ENCODE measurements at places on chromosomes 7 and 10. TPM values are rescaled to one million over a fixed set of nuclear protein-coding genes. Genes with fewer than 3 reads are reported as not detected.
A peak's percentile ranks its signal among the peaks of the same experiment; 100 is the strongest.

DNA sequence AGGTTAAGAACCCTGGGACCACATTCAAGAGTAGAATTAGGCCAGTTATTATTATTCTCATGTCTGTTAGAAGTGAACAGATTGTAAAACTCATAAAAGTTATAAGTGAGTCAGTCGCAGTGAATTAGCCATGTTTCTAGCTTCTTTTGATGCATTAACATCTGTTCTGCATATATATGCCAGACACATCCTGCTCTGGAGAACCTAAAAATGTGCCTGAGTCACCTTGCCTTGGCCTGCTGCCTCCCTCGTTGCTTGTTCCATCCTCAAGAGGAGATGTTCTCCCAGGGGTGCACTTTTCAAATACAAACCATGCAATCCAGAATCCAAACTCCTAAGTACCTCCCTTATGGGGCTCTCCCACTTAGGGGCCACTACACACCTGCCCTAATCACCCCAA, 14.8 kb downstream of the TSPAN12 start:
- H3K4me3 ChIP-seq = no peak overlapping the region
- H3K27me3 ChIP-seq = no peaks in the 10 kb centered on the region
- H3K4me1 ChIP-seq = no peaks in the 10 kb centered on the region
- no peaks in the 10 kb centered on the region for H3K36me3 ChIP-seq

DNA sequence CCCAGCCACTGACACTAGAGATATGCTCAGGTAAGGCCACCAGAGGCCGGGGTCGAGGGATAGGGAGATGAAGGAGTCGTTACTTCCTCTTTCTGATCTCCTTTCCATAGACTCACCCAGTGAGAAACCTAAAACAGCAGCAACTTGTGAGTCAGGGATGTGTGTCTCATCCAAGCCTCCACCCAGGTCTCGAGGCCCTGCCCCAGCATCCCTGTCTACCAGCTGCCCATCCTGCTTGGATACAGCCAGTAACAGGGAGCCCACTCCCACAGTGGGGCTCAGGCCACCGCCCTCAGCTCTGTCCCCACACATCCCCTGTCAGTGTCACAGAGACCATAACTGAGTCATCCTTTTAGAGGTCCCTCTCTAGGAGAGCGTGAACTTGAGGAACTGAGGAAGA, 49.6 kb upstream of the CHST15 start:
- H3K27me3 ChIP-seq = no peaks in the 10 kb centered on the region
- DNase-seq = peak; percentile 32
- no peak overlapping the region for H3K4me3 ChIP-seq
- no peak overlapping the region for H3K27ac ChIP-seq
- H3K36me3 ChIP-seq = no peaks in the 10 kb centered on the region

DNA sequence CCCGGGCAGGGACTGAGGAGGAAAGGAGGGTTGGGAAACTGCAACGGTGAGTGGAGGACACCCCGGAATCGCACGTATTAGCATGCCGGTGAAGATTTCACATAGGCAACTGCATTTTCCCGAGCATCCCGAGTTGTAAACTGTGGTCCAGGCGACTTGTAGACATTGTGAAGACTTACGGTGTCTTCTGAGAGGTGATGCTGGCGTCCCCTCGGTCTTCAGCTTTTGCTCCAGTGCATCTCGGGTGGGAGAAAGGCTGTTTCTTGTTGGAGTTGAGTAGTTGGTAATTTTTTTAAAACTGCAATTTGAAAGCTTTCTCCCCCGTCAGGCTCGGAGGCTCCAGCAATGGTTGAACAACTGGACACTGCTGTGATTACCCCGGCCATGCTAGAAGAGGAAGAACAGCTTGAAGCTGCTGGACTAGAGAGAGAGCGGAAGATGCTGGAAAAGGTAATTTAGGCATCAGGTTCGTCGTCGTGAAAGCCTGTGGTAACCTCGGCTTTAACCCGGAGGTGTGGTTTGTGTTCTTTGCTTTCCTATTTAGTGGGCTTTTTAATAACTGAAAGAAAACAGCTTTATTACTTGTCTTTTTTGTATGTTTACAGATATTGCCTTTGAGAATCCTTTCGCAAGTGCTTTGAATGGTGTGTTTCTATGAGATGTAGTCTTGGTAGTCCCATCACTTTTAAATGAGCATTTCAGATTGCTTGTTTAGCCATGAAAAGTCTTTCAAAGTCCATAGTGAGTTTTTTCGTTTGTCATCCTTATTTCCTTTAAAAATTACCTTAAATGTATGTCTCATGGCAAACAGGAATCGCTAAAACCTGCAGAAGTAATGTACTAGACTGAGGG, 687 bp downstream of the HELLS start:
- peak overlapping the region; percentile 92 for H3K4me3 ChIP-seq
- H3K4me1 ChIP-seq = peaks cover 8% of the 10 kb centered on the region
- H3K36me3 ChIP-seq = no peaks in the 10 kb centered on the region
- no peaks in the 10 kb centered on the region for H3K27me3 ChIP-seq
- H3K27ac ChIP-seq = peak overlapping the region; percentile 32

- H3K27me3 ChIP-seq = no peaks in the 10 kb centered on the region
- no peaks in the 10 kb centered on the region for H3K36me3 ChIP-seq
- H3K27ac ChIP-seq = no peak overlapping the region
- no peaks in the 10 kb centered on the region for H3K4me1 ChIP-seq
- no peak overlapping the region for H3K4me3 ChIP-seq
- DNase-seq = no peak
Observed at GRCh38 chr7:72335561-72336381, 76.4 kb downstream of the CALN1 start.

DNA sequence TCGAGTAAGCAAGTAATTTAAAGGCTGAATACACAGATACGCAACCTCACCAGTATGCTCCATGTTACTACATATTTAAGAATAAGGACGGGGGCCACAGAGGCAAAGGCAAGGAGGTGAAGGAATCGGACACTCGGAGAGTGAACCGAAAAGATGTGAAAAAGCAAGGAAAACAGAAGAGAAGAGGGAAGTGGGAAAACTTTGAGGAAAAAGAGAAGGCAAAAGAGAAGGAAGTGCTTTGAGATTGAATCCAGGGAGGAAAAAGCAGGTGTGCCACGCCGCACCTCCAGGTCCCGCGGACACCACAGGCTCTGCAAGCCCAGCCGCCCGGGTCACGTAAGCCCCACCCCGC, 367 bp upstream of the AVL9 start:
- H3K36me3 ChIP-seq = 0 out of 2 replicates have a peak, but pooled peaks cover 5% of the 10 kb centered on the region
- H3K4me3 ChIP-seq = peak overlapping the region; percentile 85
- H3K4me1 ChIP-seq = peaks cover 12% of the 10 kb centered on the region
- no peak for DNase-seq

- no peaks in the 10 kb centered on the region for H3K4me1 ChIP-seq
- DNase-seq = no peak
- no peak overlapping the region for H3K4me3 ChIP-seq
- no peak overlapping the region for H3K27ac ChIP-seq
- no peaks in the 10 kb centered on the region for H3K36me3 ChIP-seq
Observed at GRCh38 chr10:11170993-11171851, 153.6 kb downstream of the CELF2 start.

DNA sequence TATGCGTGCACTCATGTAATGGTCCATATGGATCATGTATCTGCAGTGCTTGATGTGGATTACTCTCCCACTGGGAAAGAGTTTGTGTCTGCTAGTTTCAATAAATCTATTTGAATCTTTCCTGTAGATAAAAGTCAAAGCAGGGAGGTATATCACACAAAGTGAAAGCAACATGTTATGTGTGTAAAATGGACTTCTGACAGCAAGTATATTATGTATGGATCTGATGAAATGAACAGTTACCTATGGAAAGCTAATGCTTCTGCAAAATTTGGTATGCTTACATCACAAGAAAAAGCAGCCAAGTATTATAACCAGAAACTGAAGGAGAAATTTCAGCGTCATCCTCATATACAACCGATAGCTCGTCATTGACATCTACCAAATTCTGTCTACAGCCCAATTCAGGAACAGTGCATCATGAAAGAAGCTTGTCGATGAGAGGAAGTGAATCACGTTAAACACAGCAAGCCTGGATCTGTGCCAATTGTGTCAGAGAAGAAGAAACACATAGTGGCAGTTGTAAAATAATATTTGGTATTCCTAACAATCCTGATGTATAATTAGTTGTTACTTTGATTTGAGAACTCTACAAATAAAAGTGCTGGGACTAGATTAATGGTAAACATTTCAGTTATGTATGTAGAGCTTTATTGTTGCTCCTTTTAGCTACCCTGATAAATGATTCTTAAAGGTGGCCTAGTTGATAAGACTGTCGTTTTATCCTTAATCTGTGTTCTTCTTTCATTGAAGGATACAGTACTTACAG, 14.2 kb upstream of the SYPL1 start:
- no peak overlapping the region for H3K27ac ChIP-seq
- no peaks in the 10 kb centered on the region for H3K36me3 ChIP-seq
- H3K4me3 ChIP-seq = no peak overlapping the region
- peak; percentile 67 for DNase-seq
- no peaks in the 10 kb centered on the region for H3K27me3 ChIP-seq

- peaks cover 3% of the 10 kb centered on the region for H3K27me3 ChIP-seq
- H3K27ac ChIP-seq = no peak overlapping the region
- no peaks in the 10 kb centered on the region for H3K36me3 ChIP-seq
- no peaks in the 10 kb centered on the region for H3K4me1 ChIP-seq
- peak; percentile 34 for DNase-seq
Observed at GRCh38 chr7:39510864-39511354, 55.3 kb upstream of the YAE1 start.

GRCh38 chr7:141480953-141481352, 70.3 kb upstream of the AGK start:
- no peaks in the 10 kb centered on the region for H3K36me3 ChIP-seq
- no peak for DNase-seq
- no peaks in the 10 kb centered on the region for H3K27me3 ChIP-seq
- H3K4me3 ChIP-seq = no peak overlapping the region
- no peaks in the 10 kb centered on the region for H3K4me1 ChIP-seq

GRCh38 chr7:22005151-22005550, 59.5 kb upstream of the CDCA7L start:
- H3K4me3 ChIP-seq = no peak overlapping the region
- H3K4me1 ChIP-seq = peaks cover 6% of the 10 kb centered on the region
- no peaks in the 10 kb centered on the region for H3K27me3 ChIP-seq
- no peak overlapping the region for H3K27ac ChIP-seq

DNA sequence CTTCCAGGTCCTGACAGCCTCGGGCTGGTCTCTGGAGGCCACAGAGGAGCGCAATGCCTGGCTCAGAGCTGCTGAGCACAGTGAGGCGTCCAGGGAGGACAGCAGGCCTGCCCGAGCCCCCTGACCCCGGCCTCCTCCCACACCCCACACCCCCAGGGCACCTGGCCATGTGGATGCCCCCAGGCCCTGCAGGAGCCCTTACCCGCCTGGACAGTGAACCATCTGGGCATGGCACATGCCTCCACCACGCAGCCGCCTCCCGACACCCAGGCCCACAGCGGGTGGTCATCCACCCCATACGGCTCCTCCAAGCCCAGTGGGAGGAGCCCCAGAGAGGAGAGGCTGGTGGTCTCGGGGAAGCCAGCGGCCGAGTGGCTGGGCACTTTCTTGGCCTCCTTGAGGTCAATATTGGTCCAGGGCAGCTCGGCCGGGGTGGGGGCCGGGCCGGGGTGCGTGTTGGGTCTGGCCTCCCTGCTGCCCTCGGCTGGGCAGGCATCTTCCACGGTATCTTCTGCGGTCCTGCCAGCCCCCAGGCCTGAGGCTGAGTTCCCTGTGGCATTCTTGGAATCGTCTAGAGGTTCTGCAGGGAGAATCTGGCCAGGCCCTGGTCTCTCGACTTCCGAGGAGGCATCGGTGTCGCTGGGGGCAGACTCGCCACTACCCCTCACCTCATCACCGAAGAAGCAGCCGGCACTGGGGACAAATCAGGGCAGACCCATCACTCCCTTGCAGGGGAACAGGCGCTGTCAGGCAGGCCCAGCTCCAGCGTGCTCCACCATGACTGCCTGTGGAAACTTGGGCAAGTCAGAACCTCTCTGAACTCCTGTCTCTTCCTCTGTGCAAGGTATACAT, 18.6 kb downstream of the TECPR1 start:
- no peak overlapping the region for H3K4me3 ChIP-seq
- H3K4me1 ChIP-seq = no peaks in the 10 kb centered on the region
- H3K27me3 ChIP-seq = no peaks in the 10 kb centered on the region
- no peak overlapping the region for H3K27ac ChIP-seq
- DNase-seq = no peak

DNA sequence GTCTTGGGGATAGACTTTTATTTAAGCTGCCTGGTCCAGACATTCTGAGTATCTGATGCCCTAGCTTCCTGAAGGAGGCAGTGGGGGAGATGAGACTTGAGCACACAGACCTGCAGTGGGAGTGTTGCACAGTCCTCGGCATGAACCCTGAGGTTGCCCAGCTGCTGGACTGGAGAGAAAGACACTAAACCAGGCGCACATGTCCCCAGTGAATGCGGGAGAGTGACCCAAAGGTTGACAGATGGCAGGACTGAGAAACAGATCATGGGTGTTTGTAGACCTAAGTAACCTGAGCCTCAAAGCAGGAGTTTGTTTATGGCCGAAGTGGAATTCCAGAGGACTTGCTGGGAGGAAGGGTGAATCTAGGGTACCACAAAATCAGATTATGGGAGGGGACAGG, 15.7 kb upstream of the MSRB2 start:
- DNase-seq = no peak
- H3K4me1 ChIP-seq = peaks cover 4% of the 10 kb centered on the region
- H3K27ac ChIP-seq = no peak overlapping the region

GRCh38 chr10:91242940-91243339, 22.5 kb downstream of the PCGF5 start:
- H3K4me1 ChIP-seq = peaks cover 8% of the 10 kb centered on the region
- H3K27ac ChIP-seq = no peak overlapping the region
- H3K36me3 ChIP-seq = no peaks in the 10 kb centered on the region
- H3K27me3 ChIP-seq = no peaks in the 10 kb centered on the region

- H3K4me1 ChIP-seq = peaks cover 3% of the 10 kb centered on the region
- H3K36me3 ChIP-seq = no peaks in the 10 kb centered on the region
- H3K27ac ChIP-seq = no peak overlapping the region
- peak; percentile 67 for DNase-seq
Observed at GRCh38 chr10:6321880-6322279, 119.1 kb downstream of the PFKFB3 start.

DNA sequence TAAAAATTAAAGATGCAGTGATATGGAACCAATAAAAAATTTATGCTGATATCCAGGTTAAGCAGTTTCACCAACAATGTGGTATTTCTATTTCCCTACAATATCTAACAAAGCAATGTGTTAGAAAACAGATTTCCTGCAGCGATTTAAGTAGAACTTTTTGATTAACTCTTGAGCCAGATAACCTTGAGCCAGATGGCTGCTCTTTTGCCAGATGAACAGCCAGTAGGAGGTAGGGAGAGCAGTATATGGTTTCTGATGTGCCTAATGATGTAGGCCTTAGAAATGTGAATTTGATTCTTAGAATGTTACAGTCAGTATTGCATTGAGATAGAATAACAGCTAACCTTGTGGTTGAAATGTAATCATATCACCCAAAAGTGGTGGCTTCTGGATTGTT, 31.1 kb downstream of the STAMBPL1 start:
- no peaks in the 10 kb centered on the region for H3K4me1 ChIP-seq
- H3K27me3 ChIP-seq = no peaks in the 10 kb centered on the region
- H3K36me3 ChIP-seq = peaks cover 31% of the 10 kb centered on the region
- H3K27ac ChIP-seq = no peak overlapping the region
- H3K4me3 ChIP-seq = no peak overlapping the region
- DNase-seq = no peak

GRCh38 chr7:94183289-94183749, 179.2 kb upstream of the BET1 start:
- peaks cover 34% of the 10 kb centered on the region for H3K4me1 ChIP-seq
- H3K27me3 ChIP-seq = no peaks in the 10 kb centered on the region
- DNase-seq = peak; percentile 96

Gene TEX36
- total RNA-seq = not detected

Gene AMPH
- total RNA-seq = 1.9 TPM

Gene CUL2
- total RNA-seq = 29.7 TPM

Gene GALNT17
- not detected for total RNA-seq

Gene CRHR2
- not detected for total RNA-seq

Gene FEZF1
- not detected for total RNA-seq

Gene C10orf67
- 0.25 TPM for total RNA-seq

Gene CHPF2
- total RNA-seq = 139 TPM

Measured in GM23248 (cell line).